ENCODE measurements at places on chromosomes 2 and 18.

GRCh38 chr2:207184348-207184747, 18.6 kb upstream of the KLF7 start:
- no peak for DNase-seq

- no peak for DNase-seq
These were observed 456.5 kb upstream of the SOX11 start for GRCh38 chr2:5235701-5236100.

GRCh38 chr2:198028955-198029354, 224.6 kb downstream of the PLCL1 start:
- no peak for DNase-seq

DNA sequence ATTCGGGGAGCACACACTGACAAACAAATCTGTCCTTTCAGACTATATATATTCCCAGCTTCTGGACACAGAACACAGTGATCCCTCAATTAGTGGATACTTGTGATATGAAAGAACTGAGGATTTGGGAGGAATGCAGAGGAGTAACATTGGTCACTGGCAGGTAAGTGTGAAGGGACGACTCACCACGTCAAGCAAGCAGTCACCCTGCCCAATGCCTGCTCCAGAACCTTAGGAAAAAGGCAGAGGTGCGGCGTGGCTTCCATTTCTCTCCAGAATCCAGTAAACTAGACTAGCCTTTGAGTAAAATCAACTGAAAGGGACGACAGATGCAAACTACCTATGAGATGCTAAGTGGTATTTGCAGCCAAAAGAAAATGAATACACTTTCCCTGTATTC, 1.1 kb downstream of the CCDC93 start:
- DNase-seq = no peak

DNA sequence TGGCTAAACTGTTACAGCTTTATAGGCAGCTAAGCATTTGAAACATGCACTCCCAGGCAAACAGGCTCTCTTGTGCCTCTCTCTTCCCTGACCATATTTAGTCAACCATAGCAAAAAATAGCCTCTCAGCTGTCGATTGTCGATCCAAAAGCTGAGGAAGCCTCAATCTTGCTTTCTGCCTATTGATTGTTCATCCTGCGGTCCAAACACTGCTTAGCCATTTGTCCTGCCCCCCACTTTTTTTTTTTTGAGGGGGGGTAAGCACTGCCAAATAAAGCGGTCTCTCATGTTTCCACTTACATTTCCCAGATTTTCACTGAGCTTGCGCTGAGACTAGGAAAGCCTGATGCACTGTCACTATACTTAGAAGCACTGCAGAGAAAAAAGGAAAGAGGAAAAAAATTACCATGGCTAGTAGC, 90.8 kb downstream of the MIB1 start:
- DNase-seq = no peak

DNA sequence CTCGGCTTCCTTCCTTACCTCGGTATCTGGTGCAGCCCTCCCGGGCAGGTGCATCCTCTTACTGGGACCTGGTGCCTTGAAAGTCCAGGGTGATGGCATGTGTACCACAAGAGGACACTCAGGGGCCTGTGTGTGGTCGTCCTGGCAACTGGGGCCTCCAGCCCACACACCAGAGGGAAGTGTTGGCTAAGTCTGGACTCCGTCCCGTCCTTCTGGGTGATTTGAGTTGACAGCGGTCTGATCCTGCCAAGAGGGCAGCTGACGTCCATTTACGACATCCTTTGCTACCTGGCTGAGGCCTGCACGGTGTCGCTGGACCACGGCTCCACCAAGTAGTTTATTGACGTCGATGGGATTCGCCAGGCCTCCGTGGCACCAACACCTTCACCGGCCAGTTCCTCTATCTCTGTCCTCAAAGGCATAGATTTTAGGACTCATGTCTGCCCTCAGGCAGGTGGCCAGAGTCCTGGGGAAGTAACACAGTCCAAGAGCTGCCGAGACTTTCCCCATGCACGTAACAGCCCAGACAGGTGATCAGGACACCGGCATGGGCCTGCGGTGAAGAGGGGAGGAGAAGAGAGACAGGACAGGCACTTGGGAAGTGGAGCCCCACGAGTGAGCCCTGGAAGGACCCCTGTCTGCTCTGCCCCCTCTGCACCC, 186.0 kb upstream of the HDAC4 start:
- no peak for DNase-seq

DNA sequence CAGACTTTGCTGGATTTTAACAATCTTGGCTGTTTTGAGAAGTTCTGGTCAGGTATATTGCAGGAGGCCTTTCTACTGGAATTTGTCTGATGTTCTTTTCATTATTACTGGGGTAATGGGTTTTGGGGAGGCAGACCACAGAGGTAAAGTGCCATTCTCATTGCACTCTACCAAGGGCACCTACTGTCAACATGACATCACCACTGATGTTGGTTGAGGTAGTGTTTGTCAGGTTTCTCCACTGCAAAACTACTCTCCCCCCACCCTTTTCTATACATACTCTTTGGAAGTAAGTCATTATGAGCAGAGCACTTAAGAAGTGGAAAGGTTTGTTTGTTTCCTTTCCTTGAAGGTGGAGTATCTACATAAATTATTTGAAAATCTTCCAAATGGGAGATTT, 27.0 kb downstream of the PRKD3 start:
- DNase-seq = no peak

DNA sequence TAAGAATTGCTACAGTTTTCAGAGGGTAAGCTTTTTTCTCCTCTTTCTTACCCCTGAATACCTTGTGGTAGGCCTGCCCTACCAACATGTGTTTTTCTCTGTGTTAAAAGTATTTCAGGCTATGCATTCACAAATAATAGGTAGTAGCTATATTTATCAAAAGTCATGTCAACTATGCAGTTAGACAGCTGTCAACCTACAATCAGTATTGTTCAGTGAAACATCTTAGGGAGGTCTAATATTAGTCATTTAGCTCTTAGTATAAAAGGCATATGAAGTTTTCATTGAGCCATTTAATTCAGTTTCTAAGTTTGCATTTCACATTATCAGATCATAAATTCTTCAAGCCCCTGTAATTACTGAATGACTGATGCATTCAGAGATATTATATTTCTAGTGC, 36.7 kb downstream of the XIRP2 start:
- DNase-seq = no peak

- no peak for DNase-seq
These were observed 17.3 kb upstream of the MTX2 start for GRCh38 chr2:176251928-176252327.

DNA sequence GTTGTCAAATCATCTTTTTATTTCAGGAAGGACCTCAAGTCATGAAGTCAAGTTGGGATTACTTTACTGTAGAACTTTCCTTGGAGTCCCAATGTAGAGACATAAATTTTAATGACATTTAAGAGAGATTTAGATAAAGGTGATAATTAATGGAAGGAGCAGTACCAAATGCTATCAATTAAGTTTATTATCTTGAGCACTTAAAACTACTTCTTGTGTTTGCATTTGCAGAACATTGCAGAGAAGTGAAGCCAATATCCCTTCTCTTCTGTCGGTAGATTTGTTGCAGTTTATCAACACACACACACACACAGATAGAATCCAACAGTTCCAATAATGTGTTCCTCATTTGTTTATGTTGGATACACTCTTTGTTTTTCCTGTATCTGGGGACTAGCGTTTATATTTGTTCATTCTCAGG, 570.7 kb downstream of the EPHA4 start:
- no peak for DNase-seq

DNA sequence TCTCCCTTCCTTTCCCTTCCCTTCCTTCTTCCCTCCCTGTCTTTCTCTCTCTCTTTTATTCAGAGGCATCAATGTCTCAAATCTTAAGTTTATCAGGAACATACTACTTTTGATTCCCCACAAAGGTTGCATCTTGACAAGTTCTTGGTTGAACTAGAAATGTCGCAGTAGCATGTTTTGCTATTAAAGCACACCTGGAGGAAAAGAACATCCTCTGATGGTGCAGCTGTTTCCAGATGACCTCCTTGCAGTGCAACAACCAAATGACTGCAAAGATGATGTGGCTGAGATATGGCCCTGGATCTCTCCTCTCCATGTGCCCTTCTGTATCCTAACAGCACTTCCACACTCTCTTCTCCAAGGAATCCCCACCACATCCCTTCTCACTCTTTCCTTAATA, 127.2 kb downstream of the SLC8A1 start:
- DNase-seq = no peak

GRCh38 chr18:13447621-13448334, 229.2 kb downstream of the LDLRAD4 start:
- DNase-seq = no peak

DNA sequence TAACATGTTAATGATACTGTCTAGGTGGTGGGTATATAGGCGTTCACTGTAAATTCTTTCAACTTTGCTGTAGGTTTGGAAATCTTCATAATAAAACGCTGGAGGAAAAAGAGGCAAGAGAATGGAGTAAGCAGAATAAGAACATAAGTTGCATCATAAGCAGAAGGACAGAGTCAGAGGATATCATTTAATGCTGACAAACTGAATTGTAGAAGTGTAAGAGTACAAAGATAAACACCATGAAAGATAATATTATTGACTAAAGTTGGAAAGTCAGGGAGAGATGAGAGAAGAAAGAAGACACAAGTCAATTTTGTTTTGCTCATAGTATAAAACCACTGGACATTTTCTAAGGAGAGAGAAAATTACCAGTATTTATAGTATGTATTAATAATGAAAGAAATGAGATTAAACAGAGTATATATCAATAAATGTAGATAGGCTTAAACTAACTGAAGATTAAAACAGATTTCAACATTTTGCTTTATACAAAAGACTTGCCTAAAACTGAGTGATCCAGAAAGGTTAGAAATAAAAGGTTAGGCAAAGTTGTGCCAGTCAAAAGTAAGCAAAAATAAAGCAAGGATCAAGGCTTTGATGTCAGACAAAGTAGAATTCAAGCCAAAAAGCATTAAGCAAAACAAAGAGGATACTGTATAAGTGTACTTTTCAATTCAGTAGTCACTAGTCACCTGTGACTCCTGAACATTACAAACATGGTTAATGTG, 42.4 kb upstream of the VIT start:
- DNase-seq = no peak

DNA sequence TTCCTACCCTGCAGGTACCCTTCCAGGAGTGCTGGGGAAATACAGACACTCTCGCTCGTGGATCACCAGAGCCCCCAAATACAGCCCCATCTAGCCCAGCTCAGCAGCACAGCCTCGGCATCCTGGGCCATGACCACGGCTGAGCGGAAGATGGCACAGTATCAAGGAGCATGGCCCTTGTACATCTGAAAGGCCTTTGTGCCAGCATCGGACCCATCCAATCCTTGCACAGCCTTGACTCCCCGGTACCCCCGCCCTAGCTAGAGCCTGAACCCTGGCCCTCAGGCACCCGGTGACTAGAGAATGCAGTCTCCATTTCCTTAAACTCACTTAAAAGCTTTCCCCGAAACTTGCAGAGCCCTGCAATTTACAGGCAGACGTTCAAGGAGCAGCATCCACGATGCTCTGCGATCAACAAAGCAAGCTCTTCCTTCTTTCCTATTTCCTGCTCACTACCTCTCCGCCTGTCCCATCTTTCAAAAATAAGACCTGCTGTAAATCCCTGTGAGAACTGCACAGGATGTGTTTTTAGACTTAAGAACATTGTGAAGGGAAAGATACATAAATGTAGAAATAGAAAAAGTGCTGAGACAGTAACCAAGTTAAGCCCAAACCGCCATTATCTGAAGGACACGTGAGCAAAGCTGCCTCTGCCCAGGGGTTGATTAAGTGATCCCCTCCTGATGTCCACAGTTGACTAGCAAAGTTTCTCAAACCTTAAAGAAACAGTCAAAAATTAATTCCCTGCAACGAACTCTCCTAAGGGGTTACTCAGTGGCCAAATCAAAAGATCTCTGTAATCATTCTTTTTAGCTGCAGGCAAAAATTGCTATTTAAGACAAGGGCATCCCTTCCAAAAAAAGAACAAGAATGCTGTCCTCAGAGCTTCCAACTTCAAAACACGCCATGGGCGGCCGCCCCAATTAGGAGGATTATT, 48.5 kb downstream of the ZNF516 start:
- no peak for DNase-seq

- DNase-seq = no peak
These were observed at the start of gene TFPI for GRCh38 chr2:187554011-187554703. Gene TFPI (minus strand): TSS chr2:187554435. CDS start chr2:187503768, 50,667 bp downstream.

DNA sequence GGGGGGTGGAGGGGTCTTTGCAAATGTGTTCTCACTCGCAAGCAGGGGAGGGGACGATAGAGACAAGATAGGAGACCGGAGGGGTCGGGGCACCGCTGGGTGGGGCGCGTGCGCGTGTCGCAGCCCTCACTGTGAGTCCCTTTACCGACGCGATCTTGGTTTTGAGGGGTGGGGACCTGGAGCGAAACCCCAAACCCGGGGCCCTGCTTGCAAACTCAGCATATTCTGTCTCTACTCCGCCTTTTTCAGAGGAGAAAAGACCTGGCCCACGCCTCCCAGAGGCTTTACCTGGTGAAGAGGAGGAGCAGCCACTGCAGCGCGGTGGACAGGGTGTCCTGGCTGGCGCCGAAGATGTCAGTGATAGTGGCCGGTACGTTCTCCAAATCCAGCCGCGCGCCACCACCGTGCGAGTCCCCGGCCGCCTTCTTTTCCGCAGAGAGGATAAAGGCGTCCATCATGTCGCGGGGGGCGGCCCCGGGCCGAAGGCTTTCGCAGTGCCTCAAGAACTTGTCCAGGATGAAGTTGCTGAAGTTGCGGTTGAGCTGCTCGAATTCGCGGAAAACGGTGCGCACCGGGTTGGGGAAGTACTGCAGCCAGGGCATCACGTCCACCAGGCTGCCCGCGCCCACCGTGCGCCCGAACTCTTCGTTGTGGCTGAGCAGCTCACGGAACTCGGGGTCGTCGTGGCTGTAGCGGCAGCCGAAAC, 1.7 kb downstream of the CYP1B1 start:
- DNase-seq = no peak

DNA sequence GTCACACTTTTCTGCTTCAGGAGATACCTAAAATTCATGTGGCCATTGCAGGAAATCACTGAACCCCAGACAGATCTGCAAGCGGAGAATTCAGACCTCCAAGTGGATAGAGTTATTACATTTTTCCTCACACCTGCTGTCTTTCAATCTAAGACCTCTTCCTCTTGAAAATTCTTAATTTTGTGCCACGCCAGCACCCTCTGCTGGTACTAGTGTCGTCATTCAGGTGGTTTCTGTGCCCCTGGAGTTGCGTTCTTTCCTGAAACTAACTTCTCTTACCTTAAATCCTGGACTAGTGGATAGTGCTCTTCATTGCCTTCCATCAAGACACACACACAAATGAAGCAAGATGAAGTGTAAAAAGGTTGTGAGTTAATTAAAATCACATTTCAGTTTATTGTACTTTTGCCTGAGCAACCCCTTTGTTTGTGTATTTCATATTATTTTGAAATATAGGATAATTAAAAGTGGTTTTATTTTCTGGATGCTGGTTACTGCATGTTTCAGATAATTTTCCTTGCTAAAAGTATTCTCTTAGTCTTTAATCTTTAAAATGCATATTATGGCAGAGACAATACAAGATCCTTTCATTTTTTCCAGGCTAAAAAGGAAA, 1.6 kb upstream of the DNER start:
- DNase-seq = no peak
